ENCODE measurements at places on chromosomes 3 and 15.

- no peak for DNase-seq
Observed at GRCh38 chr15:90598031-90598577, 68.4 kb downstream of the CRTC3 start.

DNA sequence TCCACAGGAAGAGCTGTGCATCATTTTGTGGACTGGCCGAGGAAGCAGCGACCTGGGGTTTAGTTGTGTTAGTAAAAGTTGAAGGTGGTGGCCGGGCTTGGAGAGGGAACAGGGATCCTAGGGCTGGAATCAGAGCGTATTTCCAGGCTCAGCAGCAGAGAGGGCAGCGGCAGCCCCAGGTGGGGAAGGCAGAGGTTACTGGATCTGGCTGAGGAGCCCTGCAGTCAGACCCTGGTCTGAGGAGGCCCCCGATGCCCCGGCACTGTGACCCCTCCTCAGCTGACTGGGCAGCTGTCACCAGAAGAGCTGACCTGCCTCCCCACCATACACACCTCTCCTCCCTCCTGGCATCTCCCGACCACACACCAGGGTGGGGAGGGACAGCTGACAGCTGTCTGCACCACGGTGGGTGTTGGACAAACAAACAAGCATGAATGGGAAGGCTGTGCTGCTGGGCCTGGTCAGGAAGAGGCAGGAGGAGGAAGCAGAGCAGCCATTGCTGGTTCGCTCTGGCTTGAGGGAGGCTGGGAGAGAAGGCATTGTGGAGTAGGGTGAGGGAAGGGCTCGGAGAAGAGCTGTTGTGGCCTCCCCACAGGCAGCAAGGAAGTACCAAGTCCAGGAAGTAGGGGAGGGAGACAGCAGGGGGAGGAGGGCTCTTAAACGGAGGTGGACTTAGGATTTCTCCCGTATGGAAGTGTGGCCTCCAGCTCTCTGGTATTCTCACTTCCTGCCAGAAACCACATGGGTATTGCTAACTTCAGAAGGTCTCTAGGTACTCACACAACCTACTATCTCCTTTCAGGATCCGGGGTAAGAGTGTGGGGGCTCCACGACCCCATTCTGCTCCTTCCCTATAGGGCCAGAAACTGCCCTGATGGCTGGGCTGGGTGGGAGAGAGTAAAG is 49.5 kb upstream of the HACD2 start:
- no peak for DNase-seq

DNA sequence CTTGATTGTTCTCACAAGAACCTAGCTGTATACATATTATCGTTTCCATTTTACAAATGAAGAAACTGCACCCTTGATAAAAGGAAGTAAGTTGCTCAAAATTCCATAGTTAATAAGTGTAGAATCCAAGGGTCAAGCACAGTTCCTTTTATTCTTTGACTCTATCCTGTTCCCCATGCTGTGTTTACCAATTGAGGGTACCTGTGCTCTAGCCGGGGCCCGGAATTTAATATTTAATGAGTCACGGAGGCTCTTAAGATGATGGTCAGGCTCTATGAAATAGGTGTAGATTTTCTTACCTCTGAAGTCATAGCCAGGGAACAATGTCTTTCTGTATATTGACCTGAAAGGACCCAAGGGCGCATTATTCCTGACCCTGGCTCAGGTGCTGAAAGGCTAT is 65.2 kb downstream of the LPP start:
- DNase-seq: no peak

GRCh38 chr3:45793482-45794176 is 2.7 kb downstream of the SLC6A20 start:
- DNase-seq: no peak

- no peak for DNase-seq
Observed at GRCh38 chr3:37913522-37913921, 51.8 kb downstream of the CTDSPL start.

DNA sequence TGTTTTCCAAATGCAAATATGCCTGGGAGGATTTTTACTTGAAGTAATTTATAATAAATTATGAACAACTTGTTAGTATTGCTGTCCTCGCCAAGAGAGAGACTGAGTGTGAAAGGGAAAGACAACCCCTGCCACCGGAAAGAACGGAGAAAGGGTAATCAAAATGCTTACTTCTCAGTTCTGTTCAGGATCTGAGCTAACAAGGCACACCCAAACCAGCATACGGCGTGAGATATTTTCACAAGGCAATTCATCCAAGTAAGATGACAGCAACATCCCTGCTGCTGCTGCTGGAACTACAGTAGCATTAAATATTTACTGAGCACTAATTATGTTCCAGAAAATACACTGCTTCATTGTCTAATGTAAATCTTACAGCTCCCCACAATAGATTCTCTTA is 96.1 kb downstream of the KBTBD8 start:
- no peak for DNase-seq

GRCh38 chr3:61608711-61609110 is 47.3 kb downstream of the PTPRG start:
- DNase-seq: no peak

GRCh38 chr3:190205739-190206138 is 85.0 kb upstream of the P3H2 start:
- DNase-seq: no peak

DNA sequence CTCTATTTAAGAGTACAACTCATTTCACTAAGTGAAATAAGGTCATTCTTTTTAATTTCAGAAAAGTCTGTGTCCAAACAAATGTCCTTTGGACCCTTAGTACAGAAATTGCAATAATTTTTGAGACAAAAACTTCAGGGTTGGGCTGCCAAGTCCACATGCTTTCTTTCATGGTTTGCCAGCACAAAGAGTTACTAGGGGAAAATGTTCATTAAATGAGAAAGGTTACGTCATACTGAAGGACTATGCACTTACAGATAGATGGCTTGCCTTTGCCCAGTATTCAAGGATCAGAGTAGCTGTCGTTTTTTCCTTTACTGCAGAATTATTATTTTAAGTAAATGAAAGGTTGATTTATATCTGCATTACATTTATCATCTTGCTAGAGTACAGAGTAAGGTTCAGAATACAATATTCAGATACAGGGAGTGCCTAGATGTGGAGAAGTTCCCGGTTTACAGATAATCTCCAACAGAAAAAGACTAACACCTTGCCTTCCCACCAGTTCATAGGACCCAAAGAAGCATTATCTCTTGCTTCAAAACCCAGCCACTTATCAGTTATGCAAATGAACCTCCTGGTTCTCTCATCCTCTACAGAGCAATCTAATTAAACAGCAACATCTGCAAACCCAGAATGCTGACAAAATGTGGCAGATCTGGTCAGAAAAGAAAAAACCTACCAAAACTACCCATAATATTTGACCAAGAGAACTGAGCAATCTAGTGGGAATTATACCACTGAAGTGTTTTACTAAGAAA is 179.3 kb downstream of the FRMD5 start:
- no peak for DNase-seq

Measured in activated T-helper 1 cell treated with anti-CD3 and anti-CD28 coated beads, Interleukin-2, amount 50 U/mL, for 16 hours (primary cell).